ENCODE measurements at places on chromosomes 12 and 14. TPM values are rescaled to one million over a fixed set of nuclear protein-coding genes. Genes with fewer than 3 reads are reported as not detected.
A peak's percentile ranks its signal among the peaks of the same experiment; 100 is the strongest.

HOXC4 gene
- not detected for total RNA-seq

LIMA1 gene
- total RNA-seq: 13.0 TPM

SALL2 gene
- 2.9 TPM for total RNA-seq

OASL gene
- total RNA-seq: 0.89 TPM

DNA sequence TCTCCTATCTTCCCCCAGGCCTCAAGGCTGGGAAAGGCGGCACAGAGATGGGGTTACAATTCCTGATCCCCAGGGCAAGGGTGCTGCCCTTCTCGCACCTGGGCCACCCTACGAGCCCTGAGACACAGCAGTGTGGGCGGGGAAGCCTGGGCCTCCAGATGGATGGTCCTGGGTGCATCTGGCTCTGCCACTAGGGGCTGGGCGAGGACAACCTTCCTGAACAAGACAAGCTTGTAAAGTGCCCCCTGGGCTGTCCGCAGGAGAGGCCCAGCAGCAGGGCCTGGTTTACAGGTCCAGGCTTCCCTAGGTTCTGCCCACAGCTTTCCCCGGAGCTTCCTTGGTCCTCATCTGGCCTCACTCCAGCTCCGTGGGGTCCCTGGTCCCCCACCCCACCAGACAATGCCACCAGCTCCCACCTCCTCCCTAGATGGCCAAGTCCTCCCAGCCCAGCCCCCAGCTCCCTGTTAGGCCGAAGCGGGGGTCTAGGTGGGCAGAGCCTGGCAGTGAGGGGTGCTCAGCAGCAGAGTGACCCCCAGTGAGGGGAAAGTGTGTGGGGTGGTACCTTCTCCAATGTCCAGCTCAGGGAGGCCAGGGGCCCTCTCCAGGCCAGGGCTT, 8.9 kb downstream of the ARL6IP4 start:
- DNase-seq: no peak
- H3K4me1 ChIP-seq: peaks cover 45% of the 10 kb centered on the region
- H3K4me3 ChIP-seq: no peak overlapping the region
- peaks cover 21% of the 10 kb centered on the region for H3K36me3 ChIP-seq
- no peak overlapping the region for H3K27ac ChIP-seq

- no peak for DNase-seq
- H3K4me1 ChIP-seq: peaks cover 81% of the 10 kb centered on the region
- H3K27me3 ChIP-seq: no peaks in the 10 kb centered on the region
- H3K4me3 ChIP-seq: no peak overlapping the region
- H3K27ac ChIP-seq: peak overlapping the region; percentile 73
Observed at GRCh38 chr12:123070267-123071081, 80.4 kb downstream of the PITPNM2 start.

DNA sequence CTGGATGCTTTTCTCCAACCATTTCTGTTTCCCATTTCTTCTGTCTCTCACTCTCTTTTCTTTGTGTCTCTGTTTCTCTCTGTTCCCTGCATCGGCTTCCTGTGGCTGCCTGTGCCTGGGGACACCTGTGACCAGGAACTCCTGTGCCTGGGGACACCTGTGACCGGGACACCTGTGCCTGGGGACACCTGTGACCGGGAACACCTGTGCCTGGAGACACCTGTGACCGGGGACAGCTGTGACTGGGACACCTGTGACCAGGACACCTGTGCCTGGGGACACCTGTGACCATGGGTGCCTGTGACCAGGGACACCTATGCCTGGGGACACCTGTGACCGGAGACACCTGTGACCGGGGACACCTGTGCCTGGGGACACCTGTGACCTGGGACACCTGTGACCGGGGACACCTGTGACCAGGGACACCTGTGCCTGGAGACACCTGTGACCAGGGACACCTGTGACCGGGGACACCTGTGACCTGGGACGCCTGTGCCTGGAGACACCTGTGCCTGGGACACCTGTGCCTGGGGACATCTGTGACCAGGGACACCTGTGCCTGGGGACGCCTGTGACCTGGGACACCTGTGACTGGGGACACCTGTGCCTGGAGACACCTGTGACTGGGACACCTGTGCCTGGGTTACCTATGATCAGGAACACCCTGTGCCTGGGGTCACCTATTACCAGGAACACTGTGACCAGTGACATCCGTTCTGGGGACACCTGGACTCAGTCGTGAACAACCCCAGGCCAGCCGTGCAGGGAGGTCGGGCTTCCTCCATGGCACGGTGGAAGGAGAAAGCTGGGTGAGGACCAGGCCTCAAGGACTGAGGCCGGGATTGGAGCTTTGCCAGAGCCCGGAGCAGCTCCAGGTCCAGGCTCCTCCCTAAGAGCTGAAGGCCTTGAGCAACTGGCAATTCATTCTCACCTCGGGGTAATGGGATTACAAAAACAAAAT, 23.4 kb upstream of the FBRSL1 start:
- no peak overlapping the region for H3K4me3 ChIP-seq
- no peaks in the 10 kb centered on the region for H3K27me3 ChIP-seq
- no peak for DNase-seq
- H3K27ac ChIP-seq: no peak overlapping the region

DNA sequence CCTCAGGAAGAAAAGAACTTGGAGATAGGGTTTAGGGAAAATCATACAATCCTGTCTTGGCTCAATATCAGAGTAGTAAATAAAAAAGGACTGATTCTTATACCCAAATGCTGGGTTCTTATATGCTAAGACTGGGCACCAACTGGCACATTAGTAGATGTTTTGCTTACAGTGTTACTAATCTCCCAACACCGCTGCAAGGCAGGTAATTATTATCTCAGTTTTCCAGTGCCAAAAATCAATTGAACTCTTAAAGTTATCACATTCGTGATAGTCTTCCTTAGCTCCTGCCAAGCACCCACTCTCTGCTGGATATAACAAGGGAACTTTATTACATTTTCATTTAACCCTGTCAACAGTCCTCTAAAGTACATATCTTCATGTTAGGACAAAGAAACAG, 25.0 kb upstream of the HIGD1C start:
- no peaks in the 10 kb centered on the region for H3K27me3 ChIP-seq
- H3K36me3 ChIP-seq: no peaks in the 10 kb centered on the region
- H3K27ac ChIP-seq: peak overlapping the region; percentile 68
- H3K4me1 ChIP-seq: peaks cover 66% of the 10 kb centered on the region
- DNase-seq: no peak

DNA sequence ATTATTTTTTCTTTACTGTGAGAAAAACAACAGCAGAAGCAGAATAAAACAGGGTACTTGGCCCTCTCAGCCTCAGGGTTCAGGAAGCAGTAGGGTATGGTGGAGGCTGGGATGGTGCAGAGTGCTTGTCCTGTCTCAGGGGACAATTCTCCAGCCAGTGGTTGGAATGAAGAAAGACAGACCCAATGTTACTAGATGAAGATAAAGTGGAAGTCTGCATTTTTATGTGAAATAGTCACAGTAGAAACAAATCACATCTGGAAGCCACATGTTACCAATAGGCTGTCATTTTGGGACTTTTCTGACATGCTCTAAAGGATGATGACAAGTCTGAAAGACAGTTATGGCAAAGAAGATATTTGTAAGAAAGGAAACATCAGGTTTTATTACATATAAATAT, 32.3 kb downstream of the PROX2 start:
- H3K4me3 ChIP-seq: no peak overlapping the region
- DNase-seq: no peak
- no peaks in the 10 kb centered on the region for H3K36me3 ChIP-seq
- no peaks in the 10 kb centered on the region for H3K27me3 ChIP-seq

- no peaks in the 10 kb centered on the region for H3K36me3 ChIP-seq
- H3K4me3 ChIP-seq: no peak overlapping the region
- no peaks in the 10 kb centered on the region for H3K27me3 ChIP-seq
- H3K4me1 ChIP-seq: peaks cover 13% of the 10 kb centered on the region
- H3K27ac ChIP-seq: no peak overlapping the region
Observed at GRCh38 chr14:55332654-55333570, 61.7 kb downstream of the FBXO34 start.

GRCh38 chr12:123058481-123058880, 78.0 kb downstream of the ARL6IP4 start:
- no peaks in the 10 kb centered on the region for H3K36me3 ChIP-seq
- H3K27me3 ChIP-seq: no peaks in the 10 kb centered on the region
- no peak for DNase-seq

DNA sequence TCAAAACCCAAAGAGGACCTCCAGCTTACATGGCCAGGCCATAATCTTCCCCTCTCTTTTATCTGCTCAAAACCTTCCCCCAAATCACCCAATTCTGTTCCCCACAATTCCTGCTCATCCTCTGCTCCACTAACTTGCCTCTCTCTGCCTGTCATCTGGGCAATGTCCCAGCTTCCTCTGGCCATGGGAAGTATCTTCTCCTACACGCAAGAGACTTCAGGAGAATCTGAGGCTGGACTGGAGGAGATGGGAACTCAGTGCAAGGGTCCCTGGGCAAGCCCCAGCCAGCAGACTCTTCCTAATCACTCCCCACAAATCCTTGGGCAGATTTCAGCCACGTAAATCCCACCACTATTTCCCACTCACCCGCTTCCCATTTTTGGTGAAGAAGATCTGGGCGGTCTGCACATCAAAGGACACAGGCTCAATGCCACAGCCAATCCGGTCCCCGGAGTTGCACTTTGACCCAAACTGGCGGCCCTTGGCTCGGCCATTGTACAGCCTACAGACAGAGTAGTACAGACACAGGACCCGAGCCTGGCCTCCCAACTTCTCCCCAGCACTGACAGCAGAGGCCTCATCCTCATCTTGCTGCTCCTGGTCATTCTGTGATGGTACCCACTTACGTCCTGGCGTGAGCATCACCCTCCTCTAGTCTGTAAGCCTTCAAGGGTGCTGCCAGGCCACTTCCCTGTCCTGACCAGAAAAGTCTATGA, 4.7 kb downstream of the SPRYD3 start:
- peaks cover 8% of the 10 kb centered on the region for H3K36me3 ChIP-seq
- peaks cover 5% of the 10 kb centered on the region for H3K4me1 ChIP-seq
- no peaks in the 10 kb centered on the region for H3K27me3 ChIP-seq
- no peak overlapping the region for H3K27ac ChIP-seq
- no peak for DNase-seq
- H3K4me3 ChIP-seq: no peak overlapping the region

GRCh38 chr14:87712396-87713090, 280.4 kb downstream of the GALC start:
- H3K36me3 ChIP-seq: no peaks in the 10 kb centered on the region
- no peak overlapping the region for H3K27ac ChIP-seq
- H3K4me3 ChIP-seq: no peak overlapping the region

- no peak overlapping the region for H3K4me3 ChIP-seq
- no peaks in the 10 kb centered on the region for H3K27me3 ChIP-seq
- no peak for DNase-seq
- peaks cover 3% of the 10 kb centered on the region for H3K4me1 ChIP-seq
Observed at GRCh38 chr14:69755296-69755695, 11.6 kb upstream of the SRSF5 start.

GRCh38 chr14:77469539-77469938, 11.6 kb downstream of the AHSA1 start:
- peaks cover 6% of the 10 kb centered on the region for H3K36me3 ChIP-seq
- no peaks in the 10 kb centered on the region for H3K27me3 ChIP-seq
- DNase-seq: no peak
- no peak overlapping the region for H3K27ac ChIP-seq
- H3K4me1 ChIP-seq: no peaks in the 10 kb centered on the region
